ENCODE measurements at places on chromosomes 1 and 21.

- DNase-seq, result no peak
These were observed 7.1 kb downstream of the ZBTB21 start for GRCh38 chr21:42003051-42003461.

DNA sequence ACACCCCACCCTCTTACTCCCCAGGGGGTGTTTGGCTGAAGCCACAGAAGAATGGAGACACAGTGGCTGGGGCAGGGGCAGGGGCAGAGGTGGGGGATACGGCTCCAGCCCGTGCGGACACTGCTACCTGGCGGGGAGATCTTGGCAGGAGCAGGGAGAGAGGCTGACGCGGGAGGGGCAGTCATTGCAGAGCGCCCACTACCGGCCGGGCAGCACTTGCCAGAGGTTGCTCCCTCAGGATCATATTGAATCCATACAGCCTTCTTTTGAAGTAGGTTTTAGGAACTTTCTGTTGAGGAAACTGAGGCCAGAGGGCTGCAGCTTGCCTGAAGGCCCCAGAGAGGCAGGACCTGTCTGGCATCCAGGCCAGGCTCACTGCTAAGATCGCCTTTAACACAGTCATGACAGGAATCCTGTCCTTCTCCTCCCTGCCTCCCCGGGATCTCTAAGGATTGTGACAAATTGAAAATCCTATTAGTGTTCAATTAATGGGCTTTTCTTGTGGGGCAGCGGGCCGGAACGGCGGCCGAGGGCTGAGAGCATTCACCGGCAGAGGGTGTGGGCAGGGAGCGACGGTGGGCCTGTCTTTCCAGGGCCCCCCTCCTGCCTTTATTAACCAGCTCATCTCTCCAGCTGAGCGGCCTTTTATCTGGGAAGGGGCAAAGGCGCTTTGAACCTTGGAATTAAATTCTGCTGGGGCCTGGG is 65.5 kb upstream of the WNT4 start:
- DNase-seq, result no peak

- DNase-seq, result no peak
These were observed 76.6 kb downstream of the ABCA4 start for GRCh38 chr1:94044290-94044790.

DNA sequence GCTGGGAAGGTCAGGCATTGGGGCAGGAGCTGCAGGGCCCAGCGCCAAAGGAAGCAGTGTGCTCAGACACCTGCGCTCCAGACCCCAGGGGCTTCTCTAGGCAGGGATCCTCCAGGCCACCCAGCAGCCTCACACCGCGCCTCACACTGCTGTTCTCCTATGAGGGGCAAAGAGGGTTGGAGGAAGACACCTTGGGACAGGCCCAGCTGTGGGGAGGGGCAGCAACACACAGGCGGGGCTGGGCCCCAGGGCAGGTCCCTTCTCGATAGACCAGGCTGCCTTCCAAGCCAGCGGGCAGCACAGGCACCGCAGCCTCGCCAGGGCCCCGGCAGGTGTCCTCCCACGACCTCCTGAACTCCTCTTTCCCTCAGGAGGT is 20.7 kb upstream of the PRSS38 start:
- no peak for DNase-seq

GRCh38 chr1:43373066-43373940 is 5.5 kb upstream of the ELOVL1 start:
- DNase-seq, result no peak

DNA sequence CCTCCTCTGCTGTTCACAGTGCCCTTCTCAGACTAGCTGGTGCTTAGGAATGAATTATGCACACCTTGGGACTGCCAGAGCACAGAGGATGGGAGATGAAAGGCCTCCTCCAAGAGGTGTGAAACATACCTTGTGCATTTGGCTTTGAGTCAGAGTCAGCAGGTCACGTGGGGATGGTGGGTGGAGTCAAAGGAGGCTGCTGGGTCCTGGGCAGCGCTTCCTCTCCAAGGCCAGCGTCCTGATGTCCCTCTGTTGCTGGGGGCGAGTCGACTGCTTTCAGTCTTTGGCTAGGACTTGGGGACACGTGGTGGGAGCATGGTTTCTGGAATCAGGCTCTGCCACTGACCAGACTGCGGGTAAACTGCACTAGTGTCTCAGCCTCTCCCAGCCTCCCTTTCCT is 91.2 kb downstream of the AJAP1 start:
- DNase-seq, result no peak
